A549 treated with Mapracorat at 1 μM for 4 hours (cell line): ENCODE measurements at places on chromosomes 6 and 20. TPM values are rescaled to one million over a fixed set of nuclear protein-coding genes. Genes with fewer than 3 reads are reported as not detected.

The C6orf15 gene
- total RNA-seq = not detected in 5 replicates

The TBX18 gene
- 14.9 to 22.2 TPM (median 20.2 TPM) in 5 replicates for total RNA-seq

The TMEM200A gene
- total RNA-seq = 0.06 to 0.07 TPM in 2 of 5 replicates, not detected in the others

The ESR1 gene
- total RNA-seq = 0.02 TPM in 1 of 5 replicates, not detected in the others

The TRIM39 gene
- 6.7 to 8.5 TPM (median 7.2 TPM) in 5 replicates for total RNA-seq

The NKAIN4 gene
- 4.4 to 8.3 TPM (median 5.2 TPM) in 5 replicates for total RNA-seq

The GUCA1A gene
- total RNA-seq = not detected in 5 replicates

The PTCRA gene
- total RNA-seq = not detected in 5 replicates
